ENCODE measurements at places on chromosomes 1 and 21.

GRCh38 chr1:230851291-230851691 lies 17.0 kb downstream of the C1orf198 start:
- DNase-seq = peak; percentile 45

DNA sequence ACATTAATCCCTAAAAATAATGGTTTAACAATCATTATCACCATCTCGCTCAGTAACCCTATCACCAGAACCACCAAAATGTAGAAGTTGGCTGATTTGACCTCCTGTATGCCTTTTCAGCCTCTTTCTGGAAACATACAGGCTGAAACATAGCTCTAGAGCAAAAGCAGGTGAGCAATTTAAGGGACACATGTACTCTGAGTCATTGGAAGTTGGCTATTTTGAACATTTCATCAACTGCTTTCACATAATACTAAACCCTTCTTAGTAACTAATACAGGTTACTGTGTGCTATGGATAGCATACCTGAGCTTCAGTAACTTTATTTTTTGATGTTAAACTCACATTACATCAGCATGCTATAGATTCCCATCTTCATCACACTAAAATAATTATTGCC lies 19.8 kb upstream of the DDAH1 start:
- DNase-seq = no peak

DNA sequence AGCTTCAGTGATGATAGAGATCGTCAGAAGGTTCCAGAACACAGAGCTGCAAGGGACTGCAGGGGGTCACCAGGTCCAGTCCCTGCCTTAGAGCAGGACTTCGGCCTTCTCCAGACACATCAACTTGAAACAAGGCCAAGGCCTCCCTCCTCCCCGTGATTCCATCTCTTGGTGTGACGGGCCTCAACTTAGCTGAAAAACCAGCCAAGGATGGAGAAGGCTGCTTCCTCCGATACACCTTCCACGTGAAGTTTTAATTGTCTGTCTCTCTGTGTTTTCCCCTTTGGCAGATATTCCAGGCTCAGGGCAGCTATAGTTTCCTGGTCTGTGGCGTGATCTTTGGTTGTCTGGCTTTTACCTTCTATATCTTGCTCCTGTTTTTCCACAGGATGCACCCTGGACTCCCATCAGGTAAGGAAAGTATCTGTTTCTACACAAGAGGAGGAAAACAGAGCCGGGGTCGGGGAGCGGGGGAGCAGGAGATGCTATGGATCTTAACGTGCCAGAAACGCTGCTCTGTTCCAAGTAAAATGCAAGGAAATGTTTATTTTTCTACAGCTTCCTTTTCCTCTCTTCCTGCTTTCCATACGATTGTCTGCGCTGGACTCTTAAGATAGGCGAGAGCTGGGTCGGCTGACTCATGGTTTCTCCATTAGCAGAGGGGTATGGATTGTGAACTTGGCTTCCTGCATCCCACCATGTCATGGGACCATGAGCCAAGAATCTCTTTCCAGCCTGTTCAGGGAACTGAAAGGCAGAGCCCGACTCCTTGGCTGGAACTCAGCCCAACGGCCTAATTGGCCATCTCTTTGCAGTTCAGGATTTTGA lies 32.8 kb downstream of the ELK4 start:
- peak; percentile 95 for DNase-seq

GRCh38 chr1:156115514-156116374 lies 1.2 kb downstream of the LMNA start:
- peak; percentile 64 for DNase-seq

DNA sequence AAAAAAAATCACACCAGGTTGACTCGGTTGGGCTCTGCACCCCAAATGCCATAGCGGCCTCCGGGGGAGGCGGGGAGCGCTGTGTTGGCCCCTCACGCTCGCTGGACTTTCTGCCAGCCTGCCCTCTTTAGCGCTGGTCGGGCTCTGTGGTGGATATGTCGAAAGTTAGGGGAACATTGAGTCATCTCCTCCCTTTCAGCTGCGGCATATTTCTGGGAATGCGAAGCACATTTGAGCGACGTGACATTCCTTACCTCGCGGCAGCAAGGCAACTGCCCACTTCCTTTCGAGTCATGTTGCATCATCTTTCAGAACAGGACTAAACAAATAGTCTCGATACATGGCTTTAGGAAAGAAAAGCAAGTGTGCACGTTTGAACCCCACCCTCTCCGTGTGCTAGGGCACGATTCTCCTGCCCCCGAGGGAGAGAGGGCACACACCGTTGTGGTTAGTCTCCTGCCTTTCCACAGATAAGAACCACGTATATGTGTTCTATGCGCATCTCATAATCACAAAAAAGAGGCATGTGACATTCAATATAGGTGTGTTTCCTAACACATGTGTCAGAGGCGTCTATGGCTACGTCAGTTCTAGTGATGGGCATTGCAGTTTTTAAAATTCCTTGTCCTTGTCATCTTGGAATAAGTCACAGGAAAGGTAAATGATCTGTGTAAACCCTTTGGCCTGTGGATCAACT lies 105.9 kb upstream of the SLC45A1 start:
- no peak for DNase-seq

DNA sequence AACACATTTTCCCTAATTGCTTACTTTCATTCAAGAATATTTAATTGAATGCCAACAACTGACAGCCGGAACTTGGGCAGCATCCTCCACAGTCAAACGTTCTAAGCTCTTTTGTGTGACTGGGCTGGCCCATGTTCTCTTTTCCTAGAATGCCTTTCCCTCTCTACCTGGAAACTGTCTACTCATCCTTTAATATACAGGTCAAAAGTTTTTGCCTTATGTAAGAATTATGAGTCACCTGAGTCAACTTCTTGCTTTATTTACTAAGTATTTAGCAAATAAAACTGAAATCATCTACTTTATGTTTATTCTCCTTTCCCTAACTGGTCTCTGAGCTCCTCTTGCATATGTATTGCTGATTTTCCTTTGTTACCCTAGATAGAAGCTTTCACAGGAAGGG lies 172.2 kb downstream of the CHRM3 start:
- no peak for DNase-seq

DNA sequence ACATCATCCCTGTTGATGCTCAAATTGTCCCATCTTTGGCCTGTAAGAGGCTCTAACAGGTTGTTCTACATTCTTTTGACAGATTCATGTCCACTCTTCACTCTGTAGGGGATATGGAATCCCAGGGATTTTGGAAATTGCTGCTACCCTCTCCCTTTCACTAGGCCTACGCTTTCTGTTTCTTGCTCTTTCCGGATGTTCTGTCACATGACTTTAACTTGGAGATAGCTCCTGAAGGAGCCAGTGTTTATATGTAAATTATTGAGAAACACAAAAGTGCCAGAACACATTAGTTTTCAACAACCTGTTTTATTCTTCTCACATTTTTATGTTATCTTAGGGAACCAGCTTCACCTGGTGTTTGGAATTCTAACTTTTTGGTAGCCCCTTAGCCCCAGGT lies 287.1 kb upstream of the ST6GALNAC5 start:
- no peak for DNase-seq

GRCh38 chr1:11874258-11874562 lies 15.5 kb upstream of the NPPB start:
- no peak for DNase-seq

- no peak for DNase-seq
Observed at GRCh38 chr1:248361121-248361715, at the start of gene OR2T4. OR2T4 (plus strand) TSS chr1:248361665; CDS start chr1:248361665, 0 bp downstream.

- DNase-seq = no peak
Observed at GRCh38 chr1:239804266-239804665, 287.4 kb upstream of the FMN2 start.

- no peak for DNase-seq
Observed at GRCh38 chr1:98210064-98210463, 289.2 kb upstream of the DPYD start.

DNA sequence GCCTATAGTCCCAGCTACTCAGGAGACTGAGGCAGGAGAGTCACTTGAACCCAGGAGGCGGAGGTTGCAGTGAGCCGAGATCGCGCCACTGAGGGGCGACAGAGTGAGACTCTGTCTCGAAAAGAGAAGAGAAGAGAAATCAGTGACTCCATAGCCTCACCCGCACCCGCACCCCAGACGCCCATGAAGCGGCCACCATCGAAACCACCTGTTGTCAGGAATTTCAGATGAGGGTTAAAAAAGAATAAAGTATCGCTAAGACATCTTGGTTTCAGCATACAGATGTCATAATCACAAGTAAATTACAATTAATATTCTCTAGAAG lies 47.4 kb downstream of the NPHP4 start:
- no peak for DNase-seq

GRCh38 chr1:111884772-111885443 lies 104.6 kb downstream of the KCND3 start:
- no peak for DNase-seq

DNA sequence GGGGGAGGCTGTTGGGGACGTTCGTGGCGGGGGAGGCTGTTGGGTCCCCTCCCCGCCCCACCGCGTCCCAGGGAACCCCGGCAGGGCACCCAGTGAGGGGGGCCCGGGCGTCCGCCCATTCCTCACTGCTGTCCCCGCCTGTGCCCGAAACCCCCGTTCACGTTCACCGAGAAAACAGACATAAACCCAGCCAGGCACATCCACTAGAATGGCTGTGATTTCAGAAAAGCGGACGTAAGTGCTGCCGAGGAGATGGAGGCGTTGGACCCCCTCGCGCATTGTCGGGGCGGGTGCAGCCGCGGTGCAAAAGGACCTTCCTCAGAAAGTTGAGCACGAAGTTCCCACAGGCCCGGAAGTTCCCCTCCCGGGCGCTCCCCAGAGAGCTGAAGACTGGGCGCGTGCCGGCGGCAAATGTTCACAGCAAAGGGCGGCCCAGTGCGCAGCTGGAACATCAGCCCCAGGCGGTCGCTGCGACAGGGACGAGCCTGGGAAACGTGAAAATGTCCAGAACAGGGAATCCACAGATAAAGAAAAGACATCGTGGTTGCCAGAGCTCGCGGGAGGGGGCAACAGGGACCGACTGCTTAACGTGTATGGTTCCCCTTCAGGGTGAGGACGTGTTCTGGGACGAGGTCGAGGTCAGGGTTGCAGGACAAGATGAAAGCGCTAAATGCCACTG lies 18.5 kb upstream of the SAMD11 start:
- DNase-seq = no peak

- no peak for DNase-seq
Observed at GRCh38 chr21:36689324-36689723, 9.6 kb upstream of the SIM2 start.
